Cerebellar cortex (tissue), 1 donor: ENCODE measurements at places on chromosomes 16 and 17.

GRCh38 chr16:63373744-63374143 is 1337.5 kb upstream of the CDH8 start:
- no peak for DNase-seq

GRCh38 chr17:66776999-66777688 is 57.8 kb upstream of the CACNG5 start:
- DNase-seq: no peak

- no peak for DNase-seq
Measured at GRCh38 chr17:1136748-1137147, 43.0 kb downstream of the ABR start.

GRCh38 chr17:80789356-80789902 is 202.2 kb upstream of the CHMP6 start:
- DNase-seq: no peak

DNA sequence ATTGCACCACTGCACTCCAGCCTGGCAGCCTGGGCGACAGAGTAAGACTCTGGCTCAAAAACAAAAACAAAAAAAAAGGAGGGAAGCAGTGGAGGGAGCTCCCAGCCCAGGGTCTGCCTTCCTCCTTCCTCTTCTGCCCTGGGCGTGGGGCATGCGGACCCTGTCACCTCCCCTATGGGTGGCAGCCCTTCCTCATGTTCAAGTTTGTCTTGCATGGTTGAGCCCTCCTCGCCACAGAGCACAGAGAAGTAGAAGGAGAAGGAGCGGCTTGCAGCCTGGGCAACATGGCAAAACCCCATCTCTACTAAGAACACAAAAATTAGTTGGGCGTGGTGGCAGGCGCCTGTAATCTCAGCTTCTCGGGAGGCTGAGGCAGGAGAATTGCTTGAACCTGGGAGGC is 21.4 kb upstream of the TIMP2 start:
- no peak for DNase-seq
